ENCODE measurements at places on chromosomes 2 and 18.

DNA sequence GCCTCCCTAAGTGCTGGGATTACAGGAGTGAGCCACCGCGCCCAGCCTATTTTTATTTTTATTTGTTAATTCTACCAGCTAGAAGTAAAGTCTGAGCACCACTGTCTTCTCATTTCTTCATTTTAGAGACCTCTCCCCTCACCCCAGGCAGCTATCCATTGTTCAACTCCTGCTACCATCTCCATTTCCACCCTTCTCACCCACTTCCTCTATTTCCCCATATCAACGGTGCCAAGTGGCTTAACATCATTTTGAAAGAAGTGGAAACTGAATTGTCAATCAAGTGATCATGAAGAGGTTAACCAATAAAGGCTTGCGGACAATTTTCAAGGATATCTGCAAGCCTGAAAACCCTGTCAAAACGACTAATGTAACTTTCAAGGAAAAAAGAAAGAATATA lies 323.1 kb downstream of the NBAS start:
- no peak for DNase-seq

DNA sequence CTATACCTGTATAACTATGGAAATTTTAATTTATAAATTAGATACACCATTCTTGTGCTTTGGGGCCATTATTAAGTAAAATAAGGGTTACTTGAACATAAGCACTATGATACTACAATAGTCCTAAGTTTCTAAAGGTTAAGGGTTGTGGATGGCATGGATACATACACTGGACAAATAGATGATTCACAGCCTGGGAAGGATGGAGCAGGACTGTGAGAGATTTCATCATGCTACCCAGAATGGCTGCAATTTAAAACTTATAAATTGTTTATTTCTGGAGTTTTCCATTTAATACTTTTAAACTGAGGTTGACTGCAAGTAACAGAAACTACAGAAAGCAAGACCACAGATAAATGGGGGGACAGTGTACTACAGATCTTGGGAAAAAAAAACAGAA lies 295.8 kb upstream of the ZNF804A start:
- no peak for DNase-seq

GRCh38 chr2:121343191-121343590 lies 58.2 kb upstream of the TFCP2L1 start:
- DNase-seq: no peak

DNA sequence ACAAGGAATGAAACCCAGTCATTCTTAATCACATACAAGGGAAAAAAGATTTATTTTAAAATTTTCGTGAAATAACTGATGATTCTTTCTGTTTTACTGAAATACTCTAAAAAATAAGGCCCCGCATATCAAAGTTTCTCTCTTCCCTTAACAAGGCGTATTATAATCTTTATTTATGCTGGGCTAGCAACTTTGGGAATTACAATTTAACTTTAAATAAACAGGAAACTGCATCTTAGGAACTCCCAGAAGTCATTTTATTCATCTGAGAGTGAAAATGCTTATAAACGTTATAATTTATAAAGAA lies 166.7 kb downstream of the TCF4 start:
- no peak for DNase-seq

DNA sequence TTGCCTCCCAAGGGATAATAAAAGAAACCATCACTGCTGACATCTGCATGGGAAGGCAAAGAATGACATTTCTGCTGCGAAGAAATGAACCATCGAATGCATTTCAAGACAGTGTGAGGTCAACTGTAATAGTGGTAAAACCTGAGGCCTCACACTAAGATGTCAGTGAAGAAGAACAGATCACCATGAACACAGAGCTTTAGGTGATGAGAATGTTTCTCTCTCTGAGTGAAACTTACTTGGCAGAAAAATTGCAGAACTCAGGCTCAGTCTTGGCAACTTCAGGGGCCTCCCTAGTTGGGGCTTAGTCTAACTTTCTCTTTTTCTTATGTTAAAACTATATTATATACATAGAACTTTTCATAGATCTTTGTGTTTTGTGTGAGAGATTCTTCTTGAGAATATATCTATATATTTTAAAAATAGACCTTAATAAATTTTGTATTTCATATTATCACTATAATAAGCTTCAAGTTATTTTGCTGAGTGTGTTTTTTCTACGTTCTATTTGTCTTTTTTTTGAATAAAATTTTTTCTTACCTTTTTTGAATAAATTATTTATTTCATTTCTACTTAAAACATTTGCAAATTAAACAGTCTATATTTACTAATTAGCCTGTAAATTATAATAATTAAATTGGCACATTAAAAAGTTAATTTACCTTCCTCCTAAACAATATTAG lies 427.5 kb upstream of the TRIB2 start:
- no peak for DNase-seq
